ENCODE measurements at places on chromosomes 12 and 14.

DNA sequence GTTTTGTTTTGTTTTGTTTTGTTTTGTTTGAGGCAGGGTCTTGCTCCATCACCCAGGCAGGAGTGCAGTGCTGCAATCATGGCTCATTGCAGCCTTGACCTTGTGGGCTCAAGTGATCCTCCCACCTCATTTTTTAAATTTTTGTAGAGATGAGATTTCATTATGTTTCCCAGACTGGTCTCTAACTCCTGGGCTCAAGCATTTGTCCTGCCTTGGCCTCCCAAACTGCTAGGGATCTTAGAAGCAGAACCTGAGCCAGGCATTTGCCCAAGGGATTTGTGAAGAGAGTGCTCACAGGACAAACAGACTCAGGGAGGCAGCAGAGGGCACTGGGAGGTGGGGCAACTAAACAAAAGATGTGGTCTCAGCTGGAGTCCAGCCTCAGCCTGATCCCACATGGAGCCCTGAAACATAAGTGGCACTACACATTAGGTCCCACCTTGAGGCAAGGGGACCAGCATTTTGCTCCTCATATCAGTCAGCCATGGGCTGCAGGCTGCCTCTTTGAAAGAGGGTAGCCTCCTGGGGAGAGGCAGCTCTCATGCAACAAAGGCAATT, 86.2 kb upstream of the CMKLR1 start:
- DNase-seq, result no peak

GRCh38 chr12:49798934-49799333, 29.3 kb downstream of the NCKAP5L start:
- no peak for DNase-seq

DNA sequence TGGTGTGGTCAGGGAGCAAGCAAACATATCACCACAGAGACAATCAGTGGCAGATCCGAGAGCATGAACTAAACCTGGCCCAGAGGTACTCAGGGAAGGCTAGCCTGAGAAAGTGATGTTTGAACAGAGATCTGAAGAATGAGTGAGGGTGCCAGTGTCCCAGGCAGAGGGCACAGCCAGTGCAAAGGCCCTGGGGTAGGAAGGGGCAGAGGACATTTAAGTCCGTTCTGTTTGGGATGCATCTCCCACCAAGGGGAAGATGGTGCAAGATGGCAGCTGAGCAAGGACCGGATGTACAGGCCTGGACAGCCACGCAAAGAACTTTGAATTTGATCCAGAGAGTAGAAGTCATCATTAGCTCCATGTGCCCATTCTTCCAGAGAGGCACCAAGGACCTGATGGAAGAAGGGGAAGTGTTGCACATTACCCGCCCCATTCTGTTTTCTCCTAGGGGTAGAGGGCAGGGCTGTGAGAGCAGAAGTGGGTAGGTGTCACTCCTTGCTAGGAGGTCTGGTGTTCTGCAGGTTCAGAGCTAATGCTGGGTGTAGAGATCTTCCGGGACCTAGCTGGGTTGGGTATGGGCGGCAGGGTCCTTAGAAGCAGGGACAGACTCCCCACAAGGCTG, 3.9 kb downstream of the DTX1 start:
- DNase-seq, result no peak

DNA sequence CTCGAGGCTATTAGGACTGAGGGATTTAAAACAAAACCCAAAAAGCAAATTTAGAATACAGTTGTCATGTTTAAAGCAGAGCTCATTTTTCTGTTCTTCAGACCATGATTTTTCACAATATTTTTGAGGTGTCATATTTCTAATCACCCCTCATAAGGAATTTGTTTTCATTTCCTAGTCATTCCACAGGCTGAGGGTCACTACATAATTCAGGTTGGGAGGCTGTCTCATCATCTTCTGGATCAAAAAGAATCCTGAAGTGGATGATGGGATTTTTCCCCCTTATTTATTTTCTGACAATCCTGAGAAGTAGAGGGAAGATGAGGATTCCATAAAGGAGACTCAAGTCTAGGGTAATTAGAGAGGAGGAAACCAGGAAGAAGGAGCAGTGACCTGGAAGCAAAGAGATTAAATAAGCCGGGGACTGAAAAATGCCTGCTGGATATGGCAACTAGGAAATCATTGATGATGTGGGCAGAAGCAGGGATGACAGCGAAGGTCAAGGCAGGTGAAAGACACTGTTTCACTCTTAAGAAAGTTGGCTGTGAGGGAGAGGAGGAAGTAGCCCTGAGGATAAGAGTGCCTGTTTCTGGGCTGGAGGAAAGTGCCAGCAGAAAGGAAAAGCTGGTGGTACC, 9.0 kb upstream of the PCNX1 start:
- no peak for DNase-seq

DNA sequence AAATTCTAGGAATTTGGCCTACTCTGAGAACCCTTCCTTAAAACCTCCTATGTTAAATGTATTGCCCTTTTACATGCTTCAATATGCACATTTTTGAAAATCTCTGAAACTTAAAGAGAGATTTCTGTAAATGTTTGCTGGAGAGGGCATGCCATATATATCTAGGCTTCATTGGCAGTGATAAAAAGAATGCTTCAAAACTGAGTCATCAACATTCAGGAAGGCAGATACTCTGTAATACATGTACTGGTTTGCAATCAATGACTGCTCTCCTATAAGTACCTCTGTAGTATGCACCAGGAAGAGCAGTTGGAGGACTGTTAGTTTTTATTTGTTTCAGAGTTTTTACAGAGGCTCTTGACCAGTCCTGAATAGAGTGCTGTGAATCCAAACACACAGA, 739.9 kb downstream of the SLC16A7 start:
- no peak for DNase-seq

DNA sequence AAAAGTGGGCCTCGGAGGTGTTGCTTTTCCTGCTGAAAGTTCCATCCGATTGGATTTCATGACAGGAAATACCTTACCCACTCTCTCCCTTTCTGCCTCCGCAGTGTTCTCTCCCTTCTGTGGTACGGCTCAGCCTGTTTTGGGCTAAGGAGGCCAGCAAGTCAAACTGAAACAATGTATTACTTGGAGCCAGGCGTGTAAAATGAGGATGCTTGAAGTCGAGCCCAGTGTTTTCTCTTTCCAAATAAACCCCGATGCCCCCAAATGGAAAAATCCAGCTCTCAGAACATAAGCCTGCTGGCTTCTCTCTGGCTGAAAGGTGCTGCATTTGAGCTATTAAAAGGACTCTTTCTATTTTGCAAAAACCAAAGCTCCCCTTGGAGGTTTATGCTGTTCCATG, 124.7 kb downstream of the ZNF664 start:
- DNase-seq, result no peak

- DNase-seq, result no peak
Measured at GRCh38 chr14:58275527-58276190, 22.7 kb upstream of the ARID4A start.

DNA sequence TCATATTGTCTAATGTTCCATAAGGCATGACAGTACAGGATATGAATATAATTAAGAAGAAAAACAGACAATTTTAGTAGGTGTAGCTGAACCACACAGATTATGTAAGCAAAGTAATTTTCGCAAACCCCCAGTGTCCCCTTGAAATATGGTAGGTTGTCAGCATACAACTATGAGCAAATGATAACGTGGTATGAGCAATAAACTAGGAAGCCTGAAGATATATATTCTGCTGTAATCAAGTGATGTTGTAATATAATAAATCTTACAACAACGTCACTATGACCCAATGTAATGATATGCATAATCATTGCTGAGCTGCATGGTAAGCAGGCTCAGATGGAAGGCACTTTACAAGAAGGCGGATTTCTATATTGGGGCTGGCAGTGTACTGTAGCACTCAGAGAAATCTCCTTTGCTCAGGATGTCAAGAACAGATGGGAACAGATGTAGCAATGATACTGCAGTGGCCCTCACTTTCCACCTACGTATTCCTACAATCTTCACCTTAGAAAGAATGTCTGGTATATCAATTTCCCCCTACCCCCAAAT, 47.8 kb upstream of the MYF6 start:
- DNase-seq, result no peak

DNA sequence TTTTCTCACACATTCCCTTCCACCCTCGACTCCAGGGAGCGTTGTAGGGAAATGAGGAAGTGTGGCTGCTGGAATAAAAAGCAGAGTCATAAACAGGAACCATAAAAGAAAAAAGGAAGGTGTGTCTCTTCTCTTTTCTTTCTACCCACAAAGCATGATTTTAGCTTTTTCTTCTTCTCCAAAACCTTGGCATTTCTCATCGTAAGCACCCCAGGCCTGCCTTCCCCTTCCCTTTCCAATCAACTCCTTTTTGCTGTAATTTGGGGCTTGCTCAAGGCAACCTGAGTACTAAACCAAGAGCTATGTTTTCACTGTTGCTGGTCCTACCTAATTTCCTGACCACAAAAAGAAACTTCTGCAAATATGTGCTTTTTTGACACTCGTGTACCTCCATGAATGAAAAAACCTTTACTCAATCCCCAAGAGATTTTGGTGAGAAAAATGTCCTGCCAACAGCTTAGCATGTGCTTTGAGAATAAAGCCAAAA, 9.2 kb downstream of the PLBD1 start:
- DNase-seq, result no peak

DNA sequence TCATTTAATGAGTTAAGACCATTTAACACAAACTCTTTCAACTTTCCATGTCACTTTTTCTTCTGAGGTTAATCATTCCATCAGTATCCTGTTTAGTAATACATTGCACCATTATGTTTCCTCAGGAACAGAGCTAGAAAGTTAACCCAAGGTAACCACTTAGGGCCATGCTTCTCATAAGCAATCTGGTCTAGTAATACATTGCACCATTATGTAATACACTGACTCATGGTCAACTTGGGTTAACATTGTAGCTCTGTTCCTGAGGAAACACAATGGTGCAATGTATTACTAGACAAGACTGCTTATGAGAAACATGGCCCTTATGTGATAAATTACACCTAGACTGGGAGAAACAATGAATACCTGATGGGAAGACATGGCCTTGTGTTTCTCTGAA, 21.7 kb downstream of the ERH start:
- DNase-seq, result no peak

DNA sequence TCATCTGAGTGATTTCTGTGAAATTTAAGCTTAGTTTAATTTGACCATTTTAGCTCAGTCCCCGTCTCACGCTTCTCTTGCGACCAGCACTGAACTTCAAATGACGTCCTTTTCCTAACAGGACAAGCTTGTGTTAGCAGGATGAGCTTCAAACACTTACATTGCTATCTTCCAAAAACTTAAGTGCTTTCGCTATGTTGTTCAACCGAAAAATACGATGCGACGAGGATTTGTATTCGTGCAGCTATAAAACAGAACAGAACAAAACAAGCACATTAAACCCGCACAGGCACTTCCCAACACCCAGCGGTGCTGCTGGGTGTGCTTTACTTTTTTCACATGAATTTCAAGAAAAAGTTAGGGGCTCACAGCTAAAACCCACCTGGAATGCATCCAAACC, 64.2 kb upstream of the DICER1 start:
- DNase-seq, result no peak

DNA sequence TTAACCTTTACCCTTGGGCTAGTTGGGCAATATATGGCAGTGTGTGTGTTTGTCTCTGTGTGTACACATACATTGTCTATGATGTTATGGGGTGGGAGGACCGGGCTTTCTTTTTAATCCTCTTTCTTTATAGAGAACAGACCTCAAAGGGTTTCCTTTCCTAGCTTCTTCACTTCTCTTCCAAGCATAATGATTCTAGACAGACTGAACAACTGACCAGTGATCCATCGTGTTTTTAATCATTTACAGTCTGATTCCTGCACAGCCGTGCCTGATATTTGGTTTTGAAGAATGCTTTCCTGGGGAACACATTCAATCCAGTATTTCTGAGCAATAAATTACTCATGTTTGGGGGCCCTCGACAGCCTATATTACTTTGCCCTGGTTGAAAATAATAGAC, 481.1 kb upstream of the DCN start:
- DNase-seq, result no peak

DNA sequence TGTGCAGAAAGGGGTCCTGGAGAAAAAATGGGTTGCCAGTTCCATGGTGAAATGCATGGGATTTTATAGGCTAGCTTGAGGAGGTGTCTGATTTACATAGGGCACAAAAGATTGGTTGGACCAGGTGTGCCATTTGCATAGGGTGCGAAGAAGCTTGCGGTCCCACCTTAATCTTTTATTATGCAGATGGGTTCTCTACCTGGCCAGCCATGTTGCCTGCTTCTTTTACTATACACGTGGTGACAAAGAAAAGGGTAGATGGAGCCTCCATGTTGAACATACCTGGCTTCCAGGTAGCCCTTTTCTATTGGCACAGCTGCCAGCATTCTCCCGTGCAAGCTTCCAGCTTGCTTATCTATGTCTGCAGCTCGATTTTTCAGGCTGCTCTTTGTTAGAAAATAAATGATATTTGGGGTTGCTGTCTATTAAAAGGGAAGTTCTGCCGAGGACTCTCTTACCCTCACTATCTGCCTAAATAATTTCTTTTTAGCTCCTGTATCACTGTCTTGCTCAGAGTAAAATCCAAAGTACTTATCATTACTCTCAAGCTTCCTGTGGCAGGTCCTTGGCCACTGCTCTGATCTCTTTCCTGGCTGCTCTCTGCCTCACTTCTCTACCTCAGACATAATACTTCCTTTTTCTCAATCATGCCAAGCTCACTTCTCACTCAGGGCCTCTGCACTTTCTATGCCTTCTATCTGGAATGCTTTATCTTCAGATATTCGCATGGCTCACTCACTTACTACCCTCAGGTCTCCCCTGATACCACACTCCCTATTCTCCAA, 216.0 kb upstream of the DAAM1 start:
- DNase-seq, result no peak

DNA sequence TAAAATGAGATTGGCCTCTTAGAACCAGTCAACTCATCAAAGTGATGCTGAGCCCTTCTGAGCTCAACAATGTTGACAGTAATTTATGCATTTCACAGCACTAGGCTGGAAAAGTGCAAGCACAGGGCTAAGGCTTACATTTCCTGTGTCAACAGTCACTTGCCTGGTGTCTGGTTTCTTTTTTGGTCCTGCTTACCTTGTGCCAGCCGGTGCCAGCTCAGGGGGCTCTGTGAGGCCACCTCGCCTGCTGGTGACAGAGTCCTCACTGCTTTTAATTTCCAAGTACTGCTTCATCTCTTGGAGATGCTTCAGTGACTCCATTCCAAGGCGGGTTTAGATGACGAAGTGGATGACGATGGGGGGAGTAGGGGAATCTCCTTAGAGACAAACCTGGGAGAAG, 53.1 kb upstream of the KCNA1 start:
- no peak for DNase-seq

Measured in stimulated activated CD4-positive, alpha-beta T cell treated with anti-CD3 and anti-CD28 coated beads, TNF-alpha, amount 100 ng/mL, for 1 hour (primary cell).